Urothelium cell line (cell line): ENCODE measurements at places on chromosomes 6 and 20.
A peak's percentile ranks its signal among the peaks of the same experiment; 100 is the strongest.

- no peak for DNase-seq
These were observed 21.0 kb upstream of the RIN2 start for GRCh38 chr20:19737025-19737424.

GRCh38 chr20:38167851-38168760 lies 3.0 kb upstream of the TGM2 start:
- DNase-seq = peak; percentile 85

GRCh38 chr6:12009876-12010634 lies 2.1 kb upstream of the HIVEP1 start:
- DNase-seq = no peak

- DNase-seq = no peak
These were observed 37.7 kb upstream of the CENPW start for GRCh38 chr6:126302191-126302590.

GRCh38 chr6:145485288-145485687 lies 250.0 kb downstream of the EPM2A start:
- no peak for DNase-seq

DNA sequence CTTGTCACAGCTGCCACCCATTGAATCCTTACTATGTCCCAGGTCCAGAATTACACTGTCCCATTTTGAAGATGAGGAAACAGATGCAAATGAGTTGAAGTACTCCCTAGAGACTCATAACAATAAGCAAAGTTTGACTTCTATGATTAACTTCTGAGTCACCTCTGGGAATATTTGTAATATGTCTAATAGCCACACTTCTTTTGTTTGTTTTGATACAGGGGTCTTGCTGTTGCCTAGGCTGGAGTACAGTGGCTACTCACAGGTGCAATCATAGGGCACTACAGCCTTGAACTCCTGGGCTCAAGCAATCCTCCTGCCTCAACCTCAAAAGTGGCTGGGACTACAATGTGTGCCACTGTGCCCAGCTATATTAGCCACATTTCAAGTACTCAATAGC lies 11.4 kb upstream of the SOX12 start:
- DNase-seq = no peak

- no peak for DNase-seq
These were observed 763 bp downstream of the ZKSCAN8 start for GRCh38 chr6:28142446-28142845.

DNA sequence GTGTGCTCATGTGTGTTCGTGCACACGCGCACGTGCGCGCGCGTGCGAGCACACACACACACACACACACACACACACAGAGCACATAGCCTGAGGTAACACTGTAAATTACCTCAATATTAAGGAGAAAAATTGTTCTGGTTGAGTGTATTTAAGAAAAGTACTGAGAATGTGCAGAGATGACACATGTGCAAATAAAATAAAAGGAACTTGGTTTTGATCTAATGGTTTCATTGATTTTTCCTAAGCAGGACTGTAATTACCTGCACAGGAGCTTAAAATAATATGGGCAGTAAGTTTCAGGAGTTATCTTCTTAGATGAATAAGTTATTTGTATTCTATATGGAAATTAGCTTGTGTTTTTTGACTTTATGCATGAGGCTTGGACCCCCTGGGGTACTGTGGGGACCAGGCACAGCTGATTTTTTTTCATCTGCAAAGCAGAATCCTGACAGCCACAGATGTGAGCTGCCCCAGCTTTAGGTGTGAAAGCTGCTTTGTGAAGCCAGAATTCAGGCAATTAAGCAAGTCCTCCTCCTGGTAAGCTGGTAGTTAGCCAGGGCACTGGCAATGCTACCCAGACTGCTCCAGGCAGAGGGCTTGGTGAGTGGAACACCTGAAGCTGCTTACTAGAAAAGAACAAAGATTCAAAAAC lies 1040.6 kb upstream of the CITED2 start:
- no peak for DNase-seq

DNA sequence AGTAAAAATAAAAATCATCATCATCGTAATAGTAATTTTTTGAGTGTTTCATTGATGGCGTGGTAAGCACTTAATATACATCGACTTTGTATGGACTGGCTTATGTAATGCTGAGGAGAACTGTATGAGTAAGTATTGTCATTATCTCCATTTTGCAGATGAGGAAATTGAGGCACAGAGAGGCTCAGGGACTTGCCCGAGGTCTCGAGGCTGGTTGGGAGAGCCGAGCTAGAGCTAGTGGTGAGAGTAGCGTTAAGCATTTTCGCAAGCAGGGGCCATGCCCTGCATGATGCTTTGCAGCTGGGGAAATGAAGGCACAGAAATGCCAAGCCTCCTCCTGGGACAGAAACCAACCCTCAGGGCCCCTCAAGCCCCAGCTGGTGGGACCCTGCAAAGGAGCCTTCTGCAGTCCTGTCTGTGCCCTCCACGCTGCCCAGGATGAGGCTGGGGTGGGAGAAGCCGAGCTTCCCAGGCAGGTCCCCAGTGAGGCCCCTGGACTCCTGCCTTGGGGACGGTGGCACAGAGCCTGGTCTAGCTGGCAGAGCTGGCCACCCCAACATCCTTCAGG lies 31.1 kb upstream of the STX16 start:
- DNase-seq = no peak

GRCh38 chr6:167817016-167817415 lies 9.7 kb upstream of the AFDN start:
- DNase-seq = no peak

DNA sequence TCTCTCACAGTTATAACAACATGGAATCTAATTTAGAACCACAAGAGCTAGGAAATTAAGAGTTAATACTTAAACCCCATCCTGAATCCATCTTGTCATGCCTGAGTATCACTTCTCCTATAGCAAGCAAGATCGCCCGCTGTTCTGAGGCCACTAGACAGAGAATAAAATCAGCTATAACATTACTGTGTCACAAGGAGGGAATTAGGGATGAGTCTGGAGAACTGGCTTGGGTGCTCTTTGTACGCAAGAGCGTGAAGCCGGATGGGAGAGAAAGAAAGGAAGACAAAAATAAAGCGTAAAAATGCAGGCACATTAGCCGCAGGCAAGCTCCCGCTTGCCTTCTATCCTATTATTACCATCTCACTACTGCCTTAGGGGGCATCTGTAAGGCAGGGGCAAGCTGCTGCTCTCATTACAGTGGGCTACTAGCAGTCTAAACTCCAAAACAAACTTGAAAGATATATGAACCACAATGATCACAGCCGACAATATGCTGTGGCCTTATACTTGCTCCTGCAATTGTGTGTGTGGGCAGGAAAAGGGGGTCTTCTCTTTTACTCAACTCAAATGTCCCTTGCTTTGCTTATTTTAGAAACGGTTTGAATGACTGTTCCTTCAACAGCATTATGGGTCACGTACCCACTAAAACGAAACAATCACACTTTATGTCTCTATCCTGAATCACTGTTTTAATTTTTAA lies 81.9 kb downstream of the GJA10 start:
- DNase-seq = no peak

- no peak for DNase-seq
These were observed 43.5 kb upstream of the SLC9A8 start for GRCh38 chr20:49769048-49769581.

DNA sequence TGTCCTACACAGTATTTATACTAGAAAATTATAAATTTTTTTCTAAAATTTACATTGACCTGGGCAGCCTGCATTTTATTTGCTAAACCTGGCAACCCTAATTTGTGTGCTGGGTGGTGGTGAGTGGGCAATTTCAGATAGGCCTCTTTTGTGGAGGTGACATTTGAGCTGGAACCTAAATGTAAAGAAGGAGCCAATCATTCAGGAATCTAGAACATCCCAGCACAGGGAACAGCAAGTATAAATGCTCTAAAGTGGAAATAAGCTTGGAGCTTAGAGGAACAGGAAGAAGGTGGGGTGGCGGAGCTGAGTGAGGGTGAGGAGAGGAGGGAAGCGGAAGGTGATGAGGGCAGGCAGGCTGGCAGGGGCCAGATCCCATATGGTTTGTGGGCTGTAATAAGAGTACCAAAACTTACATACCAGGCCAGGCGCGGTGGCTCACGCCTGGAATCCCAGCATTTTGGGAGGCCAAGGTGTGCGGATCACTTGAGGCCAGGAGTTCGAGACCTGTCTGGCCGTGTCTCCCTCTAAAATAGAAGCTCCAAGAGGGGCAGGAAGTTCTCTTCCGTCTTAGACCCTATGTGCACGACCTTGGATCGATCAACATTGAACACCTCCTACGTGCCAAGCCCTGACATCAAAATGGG lies 549 bp upstream of the CSE1L start:
- DNase-seq = no peak

DNA sequence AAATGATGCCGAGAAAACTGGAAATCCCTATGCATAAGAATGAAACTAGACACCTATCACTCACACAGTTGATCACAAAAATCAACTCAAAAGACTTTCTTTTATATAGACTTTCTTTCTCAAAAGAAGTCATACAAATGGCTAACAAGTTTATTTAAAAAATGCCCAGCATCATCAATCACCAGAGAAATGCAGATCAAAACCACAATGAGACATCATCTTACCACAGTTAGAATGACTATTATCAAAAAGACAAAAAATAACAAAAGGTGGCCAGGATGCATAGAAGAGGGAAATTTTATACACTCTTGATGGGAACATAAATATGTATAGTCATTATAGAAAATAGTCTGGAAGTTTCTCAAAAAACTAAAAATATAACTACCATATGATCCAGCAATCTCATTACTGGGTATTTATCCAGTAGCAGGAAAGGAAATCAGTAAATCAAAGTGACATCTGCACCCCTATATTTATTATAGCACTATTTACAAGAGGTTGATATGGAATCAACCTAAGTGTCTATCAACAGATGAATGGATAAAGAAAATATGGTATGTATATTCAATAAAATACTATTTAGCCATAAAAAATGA lies 3.4 kb upstream of the RNF217 start:
- no peak for DNase-seq

GRCh38 chr6:150417899-150418826 lies 49.4 kb downstream of the IYD start:
- DNase-seq = peak; percentile 65

DNA sequence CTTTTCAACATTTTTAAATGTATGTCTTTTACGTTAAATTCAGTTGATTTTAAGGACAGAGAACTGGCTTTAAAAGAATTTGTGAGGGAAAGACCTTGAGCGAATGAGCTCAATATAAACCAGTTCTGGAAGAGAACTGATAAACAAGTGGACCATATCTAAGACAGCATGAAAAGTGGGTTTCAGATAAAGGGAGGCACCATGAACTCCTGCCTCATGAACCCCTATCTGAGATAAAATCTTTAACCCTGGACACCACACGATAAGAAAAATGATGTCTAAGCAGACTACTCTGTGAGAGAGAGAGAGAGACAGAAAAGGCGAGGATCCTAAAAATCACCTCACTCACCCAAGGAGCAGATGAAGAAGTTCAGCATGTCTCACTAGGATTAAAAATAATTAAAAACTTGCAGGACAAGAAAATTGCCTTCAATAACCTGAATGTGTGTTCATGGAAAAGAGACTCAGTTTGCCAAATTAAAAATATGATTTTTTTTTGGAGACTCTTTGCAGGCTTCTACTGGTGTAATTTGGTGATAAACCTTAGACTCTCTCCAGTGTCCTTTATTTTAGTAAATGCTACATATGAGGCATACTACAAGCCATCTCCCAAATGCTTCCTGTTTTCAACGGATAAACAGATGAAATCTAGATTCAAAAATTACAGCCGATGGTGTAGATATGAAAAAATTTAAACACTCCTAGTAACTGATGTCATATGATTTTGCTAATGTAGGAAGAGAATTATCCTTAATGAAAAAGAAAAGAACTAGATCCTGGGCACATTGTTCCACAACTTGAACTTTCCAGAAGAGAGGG lies 299.5 kb downstream of the ADGB start:
- DNase-seq = no peak

- no peak for DNase-seq
These were observed 85.4 kb downstream of the HFE start for GRCh38 chr6:26172608-26172968.

GRCh38 chr20:63534831-63535651 lies 2.1 kb downstream of the PTK6 start:
- no peak for DNase-seq

GRCh38 chr20:45639687-45640086 lies 8.6 kb upstream of the WFDC9 start:
- DNase-seq = no peak

DNA sequence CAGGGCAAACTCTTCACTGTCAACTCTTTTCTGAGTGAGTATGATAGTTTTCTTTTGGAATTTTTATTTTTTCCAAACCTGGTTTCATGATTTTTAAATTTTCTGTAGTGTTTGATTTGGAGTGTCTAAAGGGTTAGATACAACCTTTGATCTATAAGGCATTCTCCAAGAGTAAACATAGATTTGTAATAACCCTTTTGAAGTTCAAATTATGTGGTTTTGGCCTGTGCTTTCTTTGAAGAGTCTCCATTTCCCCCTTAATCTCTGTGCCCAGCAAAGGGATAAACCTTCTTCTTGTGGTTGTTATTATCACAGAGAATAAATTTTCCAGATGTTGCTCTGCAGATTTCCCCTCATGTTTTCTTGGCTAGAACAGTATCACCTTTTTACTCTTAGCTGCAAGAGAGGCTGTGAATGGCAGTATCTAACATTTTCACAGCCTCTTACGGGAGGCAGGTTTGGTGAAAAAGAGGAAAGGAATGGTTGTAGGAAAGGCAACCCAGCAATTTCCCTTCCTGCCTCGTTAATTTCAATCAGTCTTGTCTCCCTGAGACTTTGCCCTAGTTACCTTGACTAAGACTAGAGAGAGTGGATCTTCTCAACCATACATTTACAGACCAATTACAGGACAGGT lies 83.3 kb upstream of the AKIRIN2 start:
- no peak for DNase-seq

- no peak for DNase-seq
These were observed 32.9 kb downstream of the FOXF2 start for GRCh38 chr6:1422290-1422689.

GRCh38 chr6:35199866-35200265 lies 13.9 kb upstream of the SCUBE3 start:
- no peak for DNase-seq

DNA sequence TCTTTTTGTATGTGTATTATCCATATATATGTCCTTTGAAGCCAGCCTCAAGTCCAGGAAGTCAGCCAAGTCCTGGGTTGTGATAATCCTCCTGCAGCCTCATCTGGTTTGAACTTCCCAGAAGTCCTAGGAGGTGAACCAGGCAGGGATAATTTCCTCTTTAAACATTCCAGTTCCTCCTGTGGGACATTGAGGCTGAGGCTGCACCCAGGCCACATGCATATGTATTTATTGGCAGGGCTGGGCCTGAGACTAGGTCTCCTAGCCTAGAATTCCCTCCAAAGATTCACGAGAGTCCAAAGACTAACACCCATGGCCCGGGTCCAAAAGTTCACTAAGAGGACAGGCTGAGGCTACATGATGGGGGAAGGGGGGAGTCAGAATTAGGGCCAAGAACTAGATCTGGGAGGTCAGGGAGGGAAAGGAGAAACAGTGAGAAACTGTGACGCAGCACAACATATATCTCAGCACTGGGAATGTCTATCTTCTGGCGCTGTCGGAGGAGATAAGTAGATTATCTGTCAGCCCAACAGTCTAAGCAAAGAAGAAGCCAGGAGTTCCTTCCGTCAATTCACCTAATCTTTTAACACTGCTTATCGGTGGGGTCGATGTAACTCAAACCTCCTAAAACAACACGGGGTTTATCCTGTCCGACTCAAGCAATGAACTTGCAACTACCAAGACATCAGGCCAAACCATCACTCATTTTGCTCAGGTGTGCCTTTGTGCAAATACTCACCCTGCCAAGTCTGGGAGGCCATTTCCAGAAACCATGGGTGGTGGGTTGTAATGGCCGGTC lies 43.3 kb downstream of the SNX5 start:
- DNase-seq = no peak
